Ascending aorta (tissue), 2 donors: ENCODE measurements at places on chromosomes 6 and 20.

DNA sequence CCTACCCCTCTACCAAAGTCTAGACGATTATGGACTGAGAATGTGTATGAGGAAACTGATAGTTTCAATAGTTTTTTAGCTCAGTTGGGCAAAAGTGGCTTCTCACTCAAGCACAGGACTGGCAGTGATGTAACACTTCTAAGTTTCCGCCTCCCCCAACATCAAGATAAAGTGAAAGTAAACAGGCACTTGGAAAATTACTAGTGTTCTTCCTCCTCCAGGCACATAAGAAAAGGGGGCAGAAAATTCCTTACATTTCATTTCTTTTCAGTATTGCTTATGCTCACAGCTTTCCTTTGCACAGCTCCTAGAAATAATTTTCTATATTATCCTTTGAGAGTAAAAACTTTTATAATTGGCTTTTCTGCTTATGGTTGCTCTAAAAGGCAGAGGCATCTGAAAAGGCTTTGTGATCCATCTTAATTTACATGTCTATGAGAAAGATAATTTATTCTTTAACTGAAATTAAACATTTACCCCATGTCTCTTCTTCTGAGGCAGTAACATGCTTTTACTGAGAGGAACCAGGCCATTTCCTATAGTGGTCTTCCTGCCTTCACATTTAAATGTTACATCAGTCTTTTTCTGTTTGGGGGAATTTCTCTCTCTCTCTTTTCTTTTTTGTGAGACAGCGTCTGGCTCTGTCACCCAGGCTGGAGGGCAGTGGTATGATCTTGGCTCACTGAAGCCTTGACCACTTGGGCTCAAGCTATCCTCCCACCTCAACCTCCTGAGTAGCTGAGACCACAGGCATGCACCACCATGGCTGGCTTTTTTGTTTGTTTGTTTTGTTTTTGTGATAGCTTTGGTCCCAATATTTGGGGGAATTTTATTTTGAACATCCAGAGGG lies 65.0 kb upstream of the EEF1A1 start:
- no peak for DNase-seq

GRCh38 chr6:20770773-20771172 lies 236.5 kb downstream of the CDKAL1 start:
- DNase-seq, result no peak

DNA sequence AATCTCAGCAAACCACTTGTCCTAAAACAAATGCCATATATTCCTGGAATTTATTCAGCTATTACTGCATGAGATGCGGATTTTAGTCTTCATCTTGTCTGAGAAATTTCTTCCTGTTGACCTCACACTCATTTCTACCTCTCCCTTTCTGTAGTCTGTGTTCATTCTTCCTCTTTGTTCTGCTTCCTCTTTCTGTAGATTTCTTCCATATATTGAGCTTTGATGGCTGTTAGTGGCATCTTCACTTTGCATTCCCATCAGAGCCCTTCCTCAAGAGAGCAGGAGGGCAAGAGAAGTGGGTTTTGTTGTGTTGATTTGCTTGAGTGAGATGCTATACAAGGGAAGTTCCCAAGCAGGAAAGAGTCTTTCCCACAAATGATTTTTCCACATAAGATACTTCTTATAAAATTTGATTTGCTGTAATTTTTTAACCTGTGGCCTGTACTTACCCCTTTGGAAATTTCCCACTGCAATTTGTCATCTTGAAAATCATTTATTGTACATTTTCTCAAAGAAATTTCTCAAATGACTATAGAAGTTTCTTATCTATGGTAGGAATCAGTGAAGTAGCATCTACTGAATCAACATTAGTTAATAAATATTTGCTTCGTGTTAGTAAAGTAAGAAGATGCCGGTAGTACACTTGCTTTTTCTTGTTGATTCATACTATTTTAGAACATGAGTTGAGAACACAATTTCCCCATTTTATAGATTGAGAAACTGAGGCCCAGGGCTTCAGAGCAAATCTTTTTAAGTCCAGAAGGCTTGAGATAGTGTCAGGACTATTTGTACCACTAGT lies 43.8 kb downstream of the MAP3K4 start:
- no peak for DNase-seq

DNA sequence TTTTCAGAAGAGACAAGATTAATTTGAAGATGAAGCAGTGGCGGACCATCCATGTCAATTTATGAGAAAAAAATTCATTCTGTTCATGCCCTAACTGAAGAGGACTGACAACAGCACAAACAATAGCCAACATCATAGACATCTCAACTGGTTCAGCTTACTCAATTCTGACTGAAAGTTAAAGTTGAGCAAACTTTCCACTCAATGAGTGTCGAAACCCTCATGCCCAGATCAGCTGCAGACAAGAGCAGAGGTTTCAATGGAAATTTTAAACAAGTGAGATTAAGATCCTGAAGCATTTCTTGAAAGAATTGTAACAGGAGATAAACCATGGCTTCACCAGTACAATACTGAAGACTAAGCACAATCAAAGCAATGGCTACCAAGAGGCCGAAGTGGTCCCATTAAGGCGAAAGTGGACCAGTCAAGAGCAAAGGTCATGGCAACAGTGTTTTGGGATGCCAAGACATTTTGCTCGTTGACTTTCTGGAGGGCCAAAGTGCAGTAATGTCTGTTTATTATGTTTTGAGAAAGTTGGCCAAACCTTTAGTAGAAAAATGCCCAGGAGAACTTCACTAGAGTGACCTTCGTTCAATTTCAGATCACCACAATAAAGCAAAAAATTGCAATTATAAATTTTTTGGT lies 6.1 kb upstream of the SFT2D1 start:
- no peak for DNase-seq

DNA sequence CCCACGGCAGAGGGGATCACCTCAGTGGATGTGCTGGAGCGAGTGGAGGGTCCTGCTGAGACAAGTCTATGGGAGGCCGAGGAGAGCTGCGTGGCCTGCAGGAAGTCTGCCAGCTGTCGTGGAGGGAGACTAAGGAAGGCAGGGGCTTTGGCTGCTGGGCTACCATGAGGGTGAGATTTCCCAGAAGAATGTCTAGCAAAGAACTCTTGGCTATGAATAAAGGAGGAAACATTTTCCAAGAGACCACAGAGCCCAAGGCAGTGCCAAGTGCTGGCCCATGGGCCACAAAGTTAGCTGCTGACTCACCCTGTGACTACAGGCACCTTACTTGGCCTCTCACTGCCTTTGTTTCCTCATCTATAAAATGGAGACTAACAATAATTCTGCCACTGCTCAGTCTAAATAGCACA lies 73.4 kb downstream of the PRDM1 start:
- DNase-seq, result no peak

- DNase-seq, result no peak
Observed at GRCh38 chr20:63194007-63194796, 21.7 kb downstream of the YTHDF1 start.

GRCh38 chr6:134407791-134408190 lies 89.9 kb upstream of the SGK1 start:
- DNase-seq, result no peak
